ENCODE measurements at places on chromosomes 3 and 15. TPM values are rescaled to one million over a fixed set of nuclear protein-coding genes. Genes with fewer than 3 reads are reported as not detected.

CPA3 gene
- total RNA-seq: not detected

SMAD6 gene
- total RNA-seq: 24.0 TPM

FAM219B gene
- total RNA-seq: 64.1 TPM

SLC51A gene
- total RNA-seq: not detected

LRRK1 gene
- 6.8 TPM for total RNA-seq

NTRK3 gene
- total RNA-seq: not detected

ITPKA gene
- total RNA-seq: 7.7 TPM

- no peak for DNase-seq
- no peaks in the 10 kb centered on the region for H3K36me3 ChIP-seq
- H3K4me1 ChIP-seq: no peaks in the 10 kb centered on the region
- H3K4me3 ChIP-seq: no peak overlapping the region
- H3K27me3 ChIP-seq: no peaks in the 10 kb centered on the region
- no peak overlapping the region for H3K27ac ChIP-seq
Measured at GRCh38 chr3:68703066-68703465, 229.3 kb downstream of the TAFA4 start.

DNA sequence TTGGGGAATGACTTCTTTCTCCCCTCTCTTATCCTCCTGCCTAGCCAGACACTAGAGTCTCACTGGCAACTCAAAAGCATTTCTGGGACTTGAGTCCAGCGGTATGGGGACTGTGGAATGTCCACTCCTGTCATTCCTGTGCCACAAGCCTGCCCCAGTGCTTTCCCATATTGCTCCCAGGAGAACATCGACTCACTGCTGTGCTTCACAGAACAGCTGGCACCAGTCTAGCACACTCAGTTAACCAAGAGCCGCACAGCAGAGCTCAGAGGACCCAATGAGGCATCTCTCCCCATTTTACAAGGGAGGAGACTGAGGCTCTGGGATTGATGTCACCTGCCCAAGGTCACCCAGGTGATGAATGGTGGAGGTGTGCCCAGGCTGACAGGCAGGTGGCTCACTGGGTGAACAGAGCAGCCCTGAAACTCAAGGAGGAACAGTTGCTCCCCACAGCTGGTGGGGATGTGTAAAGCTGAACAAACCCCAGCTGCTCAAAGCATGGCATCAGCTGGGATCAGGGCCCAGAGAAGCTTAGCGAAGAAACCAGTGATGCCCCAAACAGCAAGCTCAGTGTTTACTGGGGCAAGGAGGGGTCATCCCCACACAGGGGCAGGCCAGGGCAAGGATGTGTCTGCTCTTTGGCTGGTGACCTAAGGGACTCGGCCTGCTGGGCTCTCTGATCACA lies 35.4 kb upstream of the DUSP7 start:
- peak overlapping the region; percentile 85 for H3K27ac ChIP-seq
- no peak overlapping the region for H3K4me3 ChIP-seq
- H3K4me1 ChIP-seq: peaks cover 45% of the 10 kb centered on the region
- H3K36me3 ChIP-seq: no peaks in the 10 kb centered on the region

- H3K27ac ChIP-seq: no peak overlapping the region
- peaks cover 16% of the 10 kb centered on the region for H3K36me3 ChIP-seq
- DNase-seq: no peak
- no peaks in the 10 kb centered on the region for H3K4me1 ChIP-seq
- no peak overlapping the region for H3K4me3 ChIP-seq
- no peaks in the 10 kb centered on the region for H3K27me3 ChIP-seq
Measured at GRCh38 chr3:190644035-190644434, 130.2 kb downstream of the IL1RAP start.

DNA sequence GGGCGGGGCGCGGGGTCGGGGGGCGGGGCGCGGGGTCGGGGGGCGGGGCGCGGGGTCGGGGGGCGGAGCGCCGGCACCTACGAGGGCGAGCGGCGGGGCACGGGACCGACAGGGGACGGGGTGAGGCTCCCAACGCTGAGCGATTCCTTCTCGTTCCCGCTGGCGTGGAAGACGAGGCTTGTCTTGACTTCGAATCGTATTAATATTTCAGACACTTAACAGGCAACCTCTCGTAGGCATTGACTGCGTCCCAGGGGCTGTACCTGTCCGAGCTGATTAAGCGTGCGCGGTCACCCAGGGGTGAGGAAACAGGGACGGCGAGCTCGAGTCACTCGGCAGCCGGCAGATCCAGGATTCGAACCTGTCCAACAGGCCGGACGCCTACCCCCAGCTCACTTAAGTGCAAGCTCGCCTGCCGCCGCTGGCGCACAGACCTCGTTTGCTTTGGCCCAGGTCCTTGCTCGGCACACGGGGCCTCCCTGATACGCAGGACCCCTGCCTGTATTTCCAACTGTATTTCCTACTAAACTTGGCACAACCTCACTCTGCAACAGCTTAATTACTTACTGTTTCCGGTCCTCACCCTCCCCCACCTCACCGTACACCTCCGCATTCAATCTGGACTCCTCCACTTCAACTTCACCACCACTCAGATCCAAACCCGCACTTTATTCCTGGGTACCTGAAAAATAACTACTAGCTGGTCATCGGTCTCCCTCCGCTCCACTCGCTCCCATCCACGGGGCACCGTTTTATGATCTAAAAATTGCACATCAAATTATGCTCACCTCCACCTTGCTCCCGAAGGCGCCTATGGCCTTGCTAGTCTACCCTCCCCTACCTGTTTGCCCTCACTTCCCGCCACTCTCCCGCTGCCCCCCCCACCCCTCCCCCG lies 722 bp upstream of the ZXDC start:
- DNase-seq: peak; percentile 62
- peaks cover 28% of the 10 kb centered on the region for H3K4me1 ChIP-seq
- H3K36me3 ChIP-seq: peaks cover 1% of the 10 kb centered on the region
- peak overlapping the region; percentile 45 for H3K27ac ChIP-seq
- H3K4me3 ChIP-seq: peak overlapping the region; percentile 79

- peaks cover 9% of the 10 kb centered on the region for H3K4me1 ChIP-seq
- no peaks in the 10 kb centered on the region for H3K27me3 ChIP-seq
- no peak for DNase-seq
- H3K27ac ChIP-seq: no peak overlapping the region
- no peaks in the 10 kb centered on the region for H3K36me3 ChIP-seq
Measured at GRCh38 chr3:102980355-102980696, 545.5 kb downstream of the ZPLD1 start.

DNA sequence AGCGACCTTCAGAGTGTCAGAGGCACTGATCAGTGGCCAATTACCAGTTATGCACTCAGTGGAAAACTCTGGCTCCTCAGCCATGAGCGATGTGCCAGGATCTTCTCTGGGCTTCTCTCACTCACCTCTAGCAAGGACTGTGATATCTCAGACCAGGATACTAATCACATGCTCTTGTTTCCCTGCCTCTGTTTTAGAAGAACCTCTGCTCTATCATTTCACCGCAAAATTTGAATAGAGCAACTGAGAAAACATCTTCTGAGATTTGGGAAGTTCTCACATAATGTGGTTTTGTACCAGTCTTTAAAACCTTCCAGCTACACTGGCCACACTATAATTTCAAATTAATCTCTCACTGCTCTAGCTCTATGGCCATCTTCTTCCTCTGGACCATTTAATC lies 325.8 kb upstream of the FRG2C start:
- H3K27ac ChIP-seq: no peak overlapping the region
- no peaks in the 10 kb centered on the region for H3K36me3 ChIP-seq
- DNase-seq: no peak
- no peaks in the 10 kb centered on the region for H3K4me1 ChIP-seq

GRCh38 chr15:33934921-33935320 lies 33.4 kb upstream of the CHRM5 start:
- H3K36me3 ChIP-seq: no peaks in the 10 kb centered on the region
- peak; percentile 61 for DNase-seq
- H3K4me1 ChIP-seq: peaks cover 9% of the 10 kb centered on the region

GRCh38 chr15:91896341-91897055 lies 43.0 kb downstream of the SLCO3A1 start:
- no peak overlapping the region for H3K27ac ChIP-seq
- H3K36me3 ChIP-seq: no peaks in the 10 kb centered on the region
- no peaks in the 10 kb centered on the region for H3K4me1 ChIP-seq
- DNase-seq: no peak
- H3K27me3 ChIP-seq: no peaks in the 10 kb centered on the region

DNA sequence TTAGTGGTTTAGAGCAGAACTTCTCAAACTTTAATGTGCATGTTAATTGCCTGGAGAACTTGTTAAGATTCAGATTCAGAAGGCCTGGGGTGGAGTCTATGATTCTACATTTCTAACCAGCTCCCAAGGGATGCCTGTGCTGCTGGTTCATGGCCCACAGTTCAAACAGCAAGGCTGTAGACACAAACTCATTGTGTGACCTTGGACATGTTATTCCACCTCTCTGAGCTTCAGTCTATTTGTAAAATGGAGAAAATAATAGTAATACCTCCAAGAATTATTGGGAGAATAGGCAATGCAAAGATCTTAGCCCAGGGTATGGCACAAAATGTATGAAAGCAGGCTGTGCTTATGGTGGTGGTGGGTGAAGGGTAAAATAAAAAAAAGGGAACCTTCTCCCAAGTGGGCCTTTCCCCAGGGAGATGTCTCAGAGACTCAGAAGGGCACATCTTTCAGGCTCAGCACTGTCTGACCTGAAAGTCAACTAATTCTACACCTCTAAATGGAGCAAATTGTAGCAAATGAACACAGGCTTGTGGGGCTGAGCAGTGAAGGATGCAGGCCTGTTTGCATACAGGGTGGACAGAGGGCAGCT lies 176.0 kb upstream of the TRIM42 start:
- H3K36me3 ChIP-seq: no peaks in the 10 kb centered on the region
- DNase-seq: no peak
- H3K4me1 ChIP-seq: no peaks in the 10 kb centered on the region
- 0 out of 2 replicates have a peak, but pooled peaks cover 4% of the 10 kb centered on the region for H3K27me3 ChIP-seq

DNA sequence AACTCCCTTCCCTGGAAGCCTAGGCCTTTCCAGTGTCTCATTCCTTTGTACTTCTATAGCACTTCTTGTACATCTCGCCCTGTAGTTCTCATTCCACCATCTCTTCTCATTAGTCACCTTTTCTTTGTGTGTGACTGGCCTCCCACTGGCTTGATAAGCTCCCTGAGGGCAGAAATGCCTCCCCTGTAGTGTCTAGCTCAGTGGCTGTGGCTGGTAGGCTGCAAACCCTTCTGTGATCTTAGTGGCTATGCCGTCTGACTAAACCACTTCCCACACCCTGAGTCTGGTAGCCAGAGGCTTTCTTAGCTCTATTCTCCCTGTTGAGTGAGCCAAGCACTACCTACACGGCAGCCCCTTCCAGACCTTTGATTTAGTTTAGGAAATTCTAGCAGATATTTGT lies 24.4 kb upstream of the TNFAIP8L3 start:
- no peaks in the 10 kb centered on the region for H3K27me3 ChIP-seq
- no peak overlapping the region for H3K4me3 ChIP-seq
- no peak for DNase-seq
- H3K27ac ChIP-seq: no peak overlapping the region
- peaks cover 32% of the 10 kb centered on the region for H3K4me1 ChIP-seq
- H3K36me3 ChIP-seq: no peaks in the 10 kb centered on the region

- peak overlapping the region; percentile 91 for H3K27ac ChIP-seq
- H3K36me3 ChIP-seq: no peaks in the 10 kb centered on the region
- peaks cover 21% of the 10 kb centered on the region for H3K4me1 ChIP-seq
- no peaks in the 10 kb centered on the region for H3K27me3 ChIP-seq
- peak overlapping the region; percentile 93 for H3K4me3 ChIP-seq
- DNase-seq: peak; percentile 77
Measured at GRCh38 chr15:75455982-75456531, 4.6 kb upstream of the SIN3A start.

- peaks cover 14% of the 10 kb centered on the region for H3K4me1 ChIP-seq
- no peak overlapping the region for H3K27ac ChIP-seq
- H3K36me3 ChIP-seq: no peaks in the 10 kb centered on the region
- no peak overlapping the region for H3K4me3 ChIP-seq
Measured at GRCh38 chr15:34791701-34792100, 3.6 kb downstream of the ACTC1 start.

DNA sequence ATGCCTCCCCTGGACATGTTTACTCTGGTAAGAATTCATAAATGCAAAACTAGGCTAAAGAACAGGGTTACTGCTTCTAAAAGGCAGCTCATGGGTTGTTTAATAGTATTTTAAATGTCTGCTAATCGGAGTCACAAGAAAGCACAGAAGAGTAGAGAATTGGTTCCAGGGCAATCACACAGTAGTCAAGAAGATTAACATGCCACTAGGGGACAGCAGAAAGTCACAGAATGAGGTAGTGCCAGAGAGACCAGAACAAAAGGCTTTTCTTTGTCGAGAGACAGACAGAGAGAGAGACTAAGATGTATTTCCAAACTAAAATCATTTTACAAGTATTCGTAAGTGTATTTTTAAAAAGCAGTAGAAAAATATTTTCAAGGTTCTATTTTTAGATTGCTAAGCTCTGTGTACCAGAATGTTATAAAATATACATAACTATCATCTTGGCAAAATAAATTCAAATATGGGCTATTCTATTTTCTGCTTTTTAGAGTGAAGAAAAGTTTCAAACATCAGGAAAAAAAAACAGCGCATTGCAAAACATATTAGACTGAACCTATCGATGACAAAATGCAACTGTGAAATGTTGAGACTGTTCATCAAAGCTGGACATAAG lies 78.3 kb upstream of the CDIN1 start:
- no peaks in the 10 kb centered on the region for H3K36me3 ChIP-seq
- DNase-seq: peak; percentile 77
- H3K27ac ChIP-seq: no peak overlapping the region
- H3K4me3 ChIP-seq: peak overlapping the region; percentile 6
- H3K4me1 ChIP-seq: peaks cover 15% of the 10 kb centered on the region

DNA sequence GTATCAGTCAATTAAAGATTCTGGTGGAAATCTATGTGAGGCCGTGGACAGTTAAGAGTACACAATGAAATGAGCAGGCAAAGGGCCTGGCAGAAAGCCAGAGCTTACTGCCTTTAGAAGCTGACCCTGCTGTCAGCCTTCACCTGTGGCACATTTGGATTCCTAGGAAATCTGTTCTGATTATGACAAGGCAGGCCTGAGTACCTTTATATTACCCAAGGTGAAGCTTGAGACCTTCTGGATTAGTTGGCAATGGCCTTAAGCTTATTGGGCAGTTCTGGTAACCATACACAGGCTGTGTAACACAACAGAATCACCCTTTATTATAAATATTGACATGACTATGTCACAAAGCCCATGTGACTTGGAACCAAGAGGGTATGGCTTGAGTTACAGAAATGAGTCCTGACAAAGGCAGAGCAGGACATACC lies 43.2 kb downstream of the NBEAL2 start:
- no peaks in the 10 kb centered on the region for H3K27me3 ChIP-seq
- peak; percentile 40 for DNase-seq
- H3K4me3 ChIP-seq: no peak overlapping the region

DNA sequence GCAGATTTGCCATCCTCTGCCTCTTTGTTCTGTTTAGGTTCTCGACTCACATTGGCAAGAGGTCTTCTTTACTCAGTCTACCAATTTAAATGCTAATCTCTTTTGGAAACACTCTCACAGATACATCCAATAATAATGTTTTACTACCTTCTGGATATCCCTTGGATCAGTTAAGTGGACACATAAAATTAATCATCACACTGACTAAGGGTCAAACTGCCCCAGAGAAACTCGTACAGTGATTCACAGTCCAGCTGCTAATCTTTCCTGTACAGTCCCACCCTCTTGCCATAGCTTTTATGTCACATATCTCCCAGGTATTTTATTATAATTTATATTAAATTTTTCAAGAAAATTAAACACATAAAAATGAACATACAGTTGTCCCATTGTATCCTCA lies 360.8 kb upstream of the RGMA start:
- no peaks in the 10 kb centered on the region for H3K4me1 ChIP-seq
- no peaks in the 10 kb centered on the region for H3K36me3 ChIP-seq
- DNase-seq: no peak
- H3K27me3 ChIP-seq: no peaks in the 10 kb centered on the region

GRCh38 chr15:60713119-60714084 lies 234.5 kb upstream of the ICE2 start:
- peak; percentile 68 for DNase-seq
- no peaks in the 10 kb centered on the region for H3K27me3 ChIP-seq
- peak overlapping the region; percentile 40 for H3K27ac ChIP-seq
- H3K4me3 ChIP-seq: no peak overlapping the region
- no peaks in the 10 kb centered on the region for H3K36me3 ChIP-seq
